RWPE1 (cell line): ENCODE measurements at places on chromosomes 11 and 22.

DNA sequence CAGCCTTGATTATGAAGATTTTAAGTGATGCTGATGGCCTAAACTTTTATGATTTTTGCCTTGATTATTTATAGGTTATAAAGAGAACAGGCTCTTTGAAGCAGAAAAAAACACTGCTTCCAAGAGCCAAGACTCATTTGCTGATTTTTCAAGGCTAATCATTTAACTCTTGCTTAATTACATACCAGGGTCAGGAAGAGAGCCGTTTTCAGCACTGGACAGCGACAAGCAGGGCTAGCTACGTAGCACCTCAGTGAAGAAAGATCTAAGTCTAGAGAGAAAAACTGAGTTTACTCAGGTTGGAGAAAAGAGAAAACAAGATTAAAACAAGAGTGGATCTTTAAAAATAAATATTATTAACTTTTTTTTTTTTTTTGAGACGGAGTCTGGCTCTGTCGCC lies 615.4 kb upstream of the B3GAT1 start:
- DNase-seq = peak; percentile 40

GRCh38 chr11:64067230-64067993 lies 31.7 kb downstream of the FLRT1 start:
- DNase-seq = no peak

DNA sequence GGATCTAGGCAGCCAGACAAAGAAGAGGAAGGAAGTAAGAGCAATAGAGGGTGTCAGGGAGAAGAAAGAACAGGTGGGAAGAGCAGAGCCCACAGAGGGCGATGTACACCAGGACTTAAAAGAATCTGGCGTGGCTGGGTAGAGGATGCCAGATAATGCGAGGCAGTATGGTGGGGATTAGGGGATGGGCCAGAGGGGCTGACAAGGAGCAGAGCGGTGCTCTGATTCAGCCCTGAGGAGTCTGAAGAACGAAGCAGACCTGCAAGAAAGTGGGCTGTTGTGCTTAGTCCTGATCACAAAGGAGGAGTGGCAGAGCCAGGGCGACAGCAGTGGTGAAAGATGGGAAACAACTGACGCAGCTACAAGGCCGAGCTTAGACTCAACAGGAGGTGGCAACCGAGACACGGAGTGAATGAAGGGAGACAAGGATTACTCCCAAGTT lies 163.7 kb downstream of the LARGE1 start:
- no peak for DNase-seq

GRCh38 chr11:21640491-21640890 lies 552.4 kb upstream of the ANO5 start:
- DNase-seq = no peak

DNA sequence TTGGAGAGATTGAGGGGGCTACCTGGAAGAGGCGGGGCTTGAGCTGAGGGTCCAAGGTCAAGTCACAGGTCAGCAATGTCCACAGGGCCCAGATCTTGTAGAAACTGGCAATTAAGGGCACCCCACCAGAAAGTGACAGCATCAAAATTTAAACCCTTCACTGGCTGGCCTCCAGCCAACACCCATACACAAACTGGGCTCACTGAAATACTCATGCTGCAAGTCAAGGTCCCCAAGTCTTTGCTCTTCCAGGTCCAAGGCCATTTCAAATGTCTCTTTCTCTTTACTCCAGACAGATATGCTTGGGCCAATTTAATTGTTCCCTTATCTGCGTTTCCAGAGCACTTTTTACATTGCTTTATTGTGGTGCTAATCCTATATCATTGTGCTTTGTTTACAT lies 36.4 kb downstream of the LMO2 start:
- no peak for DNase-seq

DNA sequence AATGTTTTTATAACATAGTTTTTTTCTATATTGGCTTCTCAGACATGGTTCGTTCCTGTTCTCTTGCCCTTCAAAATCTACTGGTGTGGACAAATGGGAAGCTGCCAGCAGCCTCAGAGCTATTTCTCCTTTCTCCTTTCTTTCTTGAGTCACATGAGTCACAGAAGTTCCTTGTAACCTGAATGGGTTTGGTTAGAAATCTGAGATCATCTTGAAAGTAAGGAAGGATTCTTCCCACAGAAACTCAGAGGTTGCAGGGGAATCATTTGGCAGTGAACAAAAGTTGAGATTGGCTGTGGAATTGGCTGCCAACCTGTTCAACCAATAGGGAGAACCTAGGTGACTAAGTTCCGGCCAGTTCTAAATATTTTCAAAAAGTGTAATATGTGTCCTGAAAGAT lies 12.5 kb downstream of the PLET1 start:
- DNase-seq = no peak

GRCh38 chr22:34687116-34687515 lies 378.8 kb upstream of the ISX start:
- no peak for DNase-seq

DNA sequence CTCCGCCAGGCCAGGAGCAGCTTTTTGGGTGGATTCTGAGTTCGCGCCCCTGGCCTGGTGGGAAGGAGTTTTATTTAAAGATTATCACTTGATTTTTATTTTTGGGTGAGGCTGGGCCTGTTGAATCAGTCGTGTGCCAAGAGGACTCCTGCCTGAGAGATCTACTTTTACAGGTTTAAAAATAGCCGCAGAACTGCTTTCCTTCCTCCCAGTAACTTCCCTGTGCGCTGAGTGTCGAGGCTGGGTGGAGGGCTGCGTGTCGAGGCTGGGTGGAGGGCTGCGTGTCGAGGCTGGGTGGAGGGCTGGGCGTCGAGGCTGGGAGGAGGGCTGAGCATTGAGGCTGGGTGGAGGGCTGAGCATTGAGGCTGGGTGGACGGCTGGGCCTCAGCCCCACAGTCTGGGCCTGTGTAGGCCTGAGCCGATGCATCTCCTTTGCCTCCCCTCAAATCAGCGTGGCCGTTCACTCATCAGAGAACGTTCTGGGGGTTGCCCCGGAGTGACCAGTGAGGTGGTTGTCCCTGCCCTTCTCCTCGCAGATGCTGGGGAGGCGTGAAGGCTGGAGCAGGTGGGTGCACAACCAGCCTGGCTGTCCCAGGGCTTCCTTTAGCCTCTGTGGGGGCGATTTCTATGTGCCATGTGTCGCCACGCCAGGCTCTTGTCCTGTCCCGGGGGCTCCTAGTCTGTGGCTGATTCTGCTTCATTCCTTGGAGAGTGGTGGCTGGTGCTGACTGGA lies 30.1 kb downstream of the GRAMD4 start:
- no peak for DNase-seq

DNA sequence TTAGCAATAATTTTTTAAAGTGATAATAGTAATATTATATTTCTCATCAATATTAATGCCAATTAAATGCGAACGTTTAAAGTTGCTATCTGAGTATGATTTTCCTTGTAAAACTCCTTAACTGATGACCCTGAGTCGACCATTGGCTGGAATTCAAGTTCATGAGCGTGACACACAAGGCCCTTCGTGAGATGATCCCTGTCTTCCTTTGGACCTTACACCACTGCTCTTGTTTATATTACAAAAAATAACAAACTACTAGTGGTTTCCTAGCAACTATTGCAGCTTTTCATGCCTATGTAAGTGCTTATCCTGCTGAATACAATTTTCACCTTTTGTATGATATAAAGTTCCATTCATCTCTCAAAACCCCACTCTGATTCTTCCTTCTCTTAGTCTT lies 752.9 kb downstream of the CNTN5 start:
- DNase-seq = no peak

- no peak for DNase-seq
These were observed 214.6 kb downstream of the NTM start for GRCh38 chr11:131584785-131585592.

DNA sequence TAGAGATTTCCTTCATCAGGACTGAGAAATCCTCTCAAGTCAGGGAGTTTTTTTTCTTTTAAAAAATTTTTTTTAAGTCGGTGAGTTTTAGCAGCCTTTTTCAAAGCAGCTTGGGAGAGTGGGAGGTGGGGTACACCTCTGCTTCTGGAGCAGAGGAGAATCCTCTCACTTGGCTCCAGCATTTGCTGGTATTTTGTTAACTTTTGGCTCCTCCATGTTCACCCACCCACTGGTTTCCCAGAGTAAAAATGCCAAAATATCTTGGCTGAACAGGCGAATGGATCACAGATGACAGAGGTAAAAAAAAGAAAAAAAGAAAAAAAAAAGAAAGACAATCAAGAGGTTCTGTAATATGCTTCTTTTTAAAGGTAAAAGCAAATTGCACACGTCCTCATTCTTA lies 68.0 kb downstream of the GAB2 start:
- DNase-seq = no peak

DNA sequence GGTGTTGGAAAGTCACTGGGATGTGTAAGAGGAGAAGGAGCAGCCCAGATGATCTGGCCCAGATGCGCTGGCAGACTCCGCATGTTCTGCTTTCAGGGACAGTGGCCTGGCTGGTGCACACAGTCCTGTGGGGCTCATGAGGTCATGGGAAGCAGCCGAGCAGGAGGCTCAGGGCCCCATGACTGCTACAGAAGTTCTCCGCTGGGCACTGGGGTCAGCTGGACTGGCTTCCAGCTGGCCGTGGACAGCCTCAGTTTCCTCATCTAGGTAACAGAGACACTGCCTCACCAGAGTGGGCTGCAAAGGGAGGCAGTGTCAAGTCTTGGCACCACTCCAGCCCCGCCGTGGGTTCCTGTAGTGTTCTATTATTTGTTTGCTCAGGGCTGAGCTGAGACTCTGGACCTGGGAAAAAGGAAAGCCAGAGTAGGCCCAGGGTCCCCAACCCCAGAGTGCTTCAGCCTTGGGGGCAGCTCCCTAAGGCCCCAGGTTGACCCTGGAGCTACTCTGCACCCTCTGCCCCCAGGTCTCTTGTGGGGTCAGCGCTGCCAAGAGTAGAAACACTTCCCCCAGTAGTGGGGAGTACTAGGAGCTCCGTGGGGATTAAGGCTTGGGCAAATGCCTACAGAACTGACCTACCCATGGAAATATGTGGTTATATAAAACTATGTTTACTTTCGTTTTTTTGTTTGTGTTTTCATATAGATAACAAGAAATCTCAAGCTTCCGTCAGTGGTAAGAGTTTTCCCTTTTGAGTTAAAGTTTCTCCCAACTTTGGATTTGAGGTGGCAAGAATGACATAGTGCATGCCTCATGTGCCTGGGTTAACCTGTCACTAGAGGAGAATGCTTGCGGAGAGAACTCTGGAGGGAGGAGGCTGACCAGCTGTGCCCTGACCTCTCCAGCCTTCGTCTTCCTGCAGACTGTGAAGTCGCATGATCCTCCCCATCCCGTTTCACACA lies 45.3 kb downstream of the MED15 start:
- DNase-seq = no peak

- no peak for DNase-seq
These were observed 44.2 kb downstream of the FBXO7 start for GRCh38 chr22:32518848-32519247.

- no peak for DNase-seq
These were observed 14.6 kb downstream of the SPECC1L start for GRCh38 chr22:24285245-24285644.

GRCh38 chr11:62245271-62245753 lies 3.3 kb downstream of the SCGB1D2 start:
- DNase-seq = peak; percentile 12

DNA sequence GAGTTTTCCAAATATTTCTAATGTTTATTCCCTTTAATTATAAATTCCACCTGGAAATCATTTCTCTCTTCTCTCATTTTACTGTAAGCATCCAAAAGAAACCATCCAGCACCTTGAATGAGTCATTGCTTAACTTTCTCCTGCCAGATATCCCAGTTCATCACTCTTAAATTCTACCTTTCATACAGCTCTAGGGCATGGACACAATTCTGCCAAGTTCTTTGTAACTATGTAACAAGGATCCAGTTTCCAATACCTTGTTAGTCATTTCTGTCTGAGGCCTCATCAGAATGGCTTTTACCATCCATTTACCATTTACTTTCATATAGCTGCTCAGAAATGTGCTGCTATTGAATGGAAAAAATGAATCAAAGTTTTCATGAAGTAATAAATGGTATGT lies 455.4 kb upstream of the TENM4 start:
- DNase-seq = no peak

DNA sequence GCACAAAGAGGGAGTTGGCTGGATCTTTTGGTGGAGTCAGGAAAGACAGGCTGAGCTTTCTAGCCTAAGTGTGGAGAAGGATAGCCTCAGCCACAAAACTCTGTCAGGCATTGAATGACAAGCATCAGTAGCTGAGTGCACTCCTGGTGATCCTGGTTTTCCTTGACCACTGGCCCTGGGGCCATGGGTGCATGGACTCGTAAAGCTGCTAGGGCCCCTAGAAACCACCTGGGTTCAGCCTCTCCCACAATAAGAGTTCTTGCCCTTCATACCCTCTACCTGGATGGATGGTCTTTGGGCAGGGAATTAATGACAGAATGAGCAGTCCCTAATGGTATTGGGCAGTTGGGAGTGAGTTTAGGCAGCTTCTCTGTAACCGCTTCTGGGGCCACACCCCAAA lies 22.9 kb downstream of the TUB start:
- no peak for DNase-seq

DNA sequence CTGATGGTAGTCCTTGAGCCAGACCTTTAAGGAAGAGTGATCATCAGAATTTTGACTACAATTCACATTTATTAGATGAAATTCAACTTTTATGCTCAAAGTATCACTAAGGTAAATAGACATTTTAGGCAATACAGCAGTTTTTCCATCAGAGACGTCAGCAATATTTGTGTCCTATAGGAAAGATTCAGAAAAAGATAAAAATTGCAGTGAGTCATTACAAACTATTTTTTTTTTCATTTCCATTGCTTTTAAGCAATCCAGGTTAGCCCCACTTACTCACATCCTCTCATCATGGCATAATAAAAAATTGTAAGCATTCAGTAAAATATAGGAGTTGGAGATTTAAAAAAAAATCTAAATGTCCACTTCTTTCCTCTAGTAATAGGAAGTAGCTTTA lies 46.9 kb downstream of the MSANTD4 start:
- no peak for DNase-seq

GRCh38 chr22:35839841-35840301 lies 122.2 kb downstream of the APOL5 start:
- DNase-seq = no peak

GRCh38 chr22:49481659-49482399 lies 345.8 kb downstream of the BRD1 start:
- DNase-seq = no peak

GRCh38 chr11:74023276-74023675 lies 14.4 kb upstream of the UCP3 start:
- no peak for DNase-seq

DNA sequence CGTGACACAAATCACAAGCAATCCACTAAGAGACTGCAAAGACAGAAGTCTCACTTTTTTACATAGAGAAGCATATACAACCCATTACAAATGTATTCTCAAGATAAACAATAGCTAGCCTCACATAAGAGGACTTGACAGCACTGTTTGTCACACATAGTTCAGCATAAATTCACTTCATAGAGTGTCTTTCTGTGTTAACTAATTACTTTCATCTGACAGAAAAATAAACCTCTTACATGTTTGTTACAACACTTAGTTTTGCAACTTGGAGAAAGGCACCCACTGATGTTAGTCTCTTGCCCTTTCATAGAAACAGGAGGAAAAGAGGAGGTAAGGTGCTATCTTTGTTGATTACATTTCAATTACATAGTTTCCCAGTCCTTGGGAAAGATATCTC lies 2221.9 kb upstream of the RAG2 start:
- DNase-seq = no peak

- DNase-seq = no peak
These were observed 570.1 kb downstream of the BRD1 start for GRCh38 chr22:49257551-49257961.

GRCh38 chr11:202490-202889 lies 4.7 kb downstream of the BET1L start:
- DNase-seq = no peak

- DNase-seq = peak; percentile 78
These were observed 27.1 kb downstream of the ARAP1 start for GRCh38 chr11:72724851-72725723.
